ENCODE measurements at places on chromosomes 6 and 20.

- DNase-seq: no peak
Observed at GRCh38 chr6:38542031-38542430, 97.7 kb downstream of the BTBD9 start.

DNA sequence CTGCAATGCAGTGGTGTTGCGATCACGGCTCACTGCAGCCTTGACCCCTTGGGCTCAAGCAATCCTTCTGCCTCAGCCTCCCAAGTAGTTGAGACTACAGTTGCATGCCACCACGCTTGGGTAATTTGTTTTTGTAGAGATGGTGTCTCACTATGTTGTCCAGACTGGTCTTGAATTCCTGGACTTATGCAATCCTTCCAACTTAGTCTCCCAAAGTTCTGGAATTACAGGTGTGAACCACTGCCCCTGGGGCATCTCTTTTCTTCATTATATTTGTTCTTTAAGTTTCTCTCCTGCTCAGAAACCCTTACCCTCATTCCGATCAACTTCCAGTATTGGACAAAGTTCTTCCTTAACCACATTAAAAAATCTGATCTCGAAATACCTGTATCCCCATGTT lies 44.7 kb upstream of the DEK start:
- DNase-seq: no peak

GRCh38 chr6:1250489-1251197 lies 61.3 kb upstream of the FOXQ1 start:
- DNase-seq: no peak

DNA sequence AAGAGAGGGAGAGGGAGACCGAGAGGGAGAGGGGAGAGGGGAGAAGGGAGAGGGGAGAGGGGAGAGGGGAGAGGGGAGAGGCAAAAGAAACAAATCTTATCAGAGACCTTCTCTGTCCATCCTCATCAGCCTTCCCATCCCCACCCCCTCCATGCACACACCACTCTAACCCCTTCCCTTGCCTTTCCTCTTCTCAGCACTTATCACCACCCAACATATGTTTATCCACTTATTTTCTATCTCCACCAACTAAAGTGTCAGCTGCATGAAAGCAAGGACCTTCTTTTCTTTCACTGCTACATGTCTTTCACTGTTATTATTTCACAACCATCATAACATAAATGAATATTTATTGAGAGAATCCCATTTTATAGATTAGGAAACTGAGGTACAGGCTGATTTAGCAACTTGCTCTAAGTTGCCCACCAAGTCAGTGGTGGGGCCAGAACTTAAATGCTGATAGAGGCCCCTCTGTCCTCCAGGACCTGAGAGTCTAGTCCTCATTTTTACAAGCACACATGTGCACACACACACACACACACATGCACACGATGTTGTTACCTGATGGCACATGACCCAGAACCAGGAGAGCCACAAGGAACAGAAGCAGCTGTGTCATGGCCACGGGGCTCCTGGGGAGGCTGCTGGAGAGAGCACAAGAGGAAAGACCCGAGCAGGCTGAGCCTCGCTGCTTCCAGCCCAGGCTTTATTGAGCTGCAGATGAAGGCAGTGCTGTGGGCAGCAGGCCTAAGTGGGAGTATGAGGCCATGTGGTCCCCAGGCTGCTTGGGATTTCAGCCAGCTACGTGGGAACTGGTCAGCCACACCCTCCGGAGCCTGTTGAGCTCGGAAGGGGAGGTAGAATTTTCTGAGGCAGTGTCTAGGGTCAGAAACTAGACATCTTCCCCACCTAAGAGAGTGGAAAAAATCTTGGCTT lies 2.3 kb downstream of the DEFB124 start:
- no peak for DNase-seq

- DNase-seq: no peak
Observed at GRCh38 chr6:123215211-123215610, 219.2 kb downstream of the CLVS2 start.

DNA sequence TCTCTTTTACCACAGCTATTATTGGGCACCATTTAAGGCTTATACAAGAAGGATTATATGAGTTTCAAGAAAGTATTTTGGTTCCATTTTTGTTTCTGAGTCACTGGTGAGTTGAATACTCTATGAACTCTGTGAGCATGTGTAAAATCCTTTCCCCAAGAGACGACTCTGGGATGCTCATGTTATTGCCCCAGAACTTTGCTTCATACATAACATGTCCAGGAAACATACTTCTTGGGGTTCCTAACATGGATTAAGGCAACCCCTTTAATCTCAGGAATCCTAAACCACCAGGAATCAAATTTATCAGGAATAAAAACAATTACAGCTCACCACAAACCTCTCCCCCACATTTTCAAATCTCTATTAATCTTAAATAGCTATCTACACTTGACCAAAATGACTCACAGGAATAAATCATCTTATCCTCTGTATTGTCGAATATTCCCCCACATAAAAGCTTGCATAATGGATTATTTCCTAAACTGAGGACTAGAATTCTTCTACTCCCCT lies 117.5 kb upstream of the COL21A1 start:
- DNase-seq: no peak

DNA sequence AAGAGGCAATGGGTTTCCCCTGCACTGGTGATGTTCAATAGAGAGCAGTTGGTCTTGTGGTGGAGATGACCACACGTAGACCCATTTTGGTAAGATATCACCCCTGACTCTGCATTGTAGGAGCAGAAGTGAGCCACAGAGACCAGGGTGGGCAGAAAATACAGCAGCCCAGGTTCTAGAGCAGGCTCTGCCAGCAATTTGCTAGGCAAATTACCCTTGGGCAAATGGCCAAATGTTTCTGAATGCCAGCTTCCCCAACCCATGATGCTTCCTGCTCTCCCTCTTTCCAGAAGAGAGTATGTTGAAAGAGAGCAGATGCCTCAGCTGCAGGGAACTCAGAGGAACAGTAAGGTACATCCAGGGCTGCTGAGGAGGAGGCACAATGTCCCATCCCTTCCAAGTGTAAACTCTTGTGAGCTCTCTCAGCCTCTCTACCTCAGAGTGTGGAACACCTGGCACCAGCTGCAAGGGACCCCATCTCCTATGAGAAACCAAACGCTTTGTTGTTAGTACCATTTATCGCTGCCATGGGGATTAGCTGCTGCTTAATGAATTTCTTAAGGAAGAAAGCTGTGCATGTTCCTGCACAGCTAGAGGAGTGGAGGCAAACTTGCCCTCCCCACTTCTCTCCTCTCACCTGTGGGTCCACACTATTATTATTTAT lies 317.5 kb upstream of the MOCS1 start:
- no peak for DNase-seq

DNA sequence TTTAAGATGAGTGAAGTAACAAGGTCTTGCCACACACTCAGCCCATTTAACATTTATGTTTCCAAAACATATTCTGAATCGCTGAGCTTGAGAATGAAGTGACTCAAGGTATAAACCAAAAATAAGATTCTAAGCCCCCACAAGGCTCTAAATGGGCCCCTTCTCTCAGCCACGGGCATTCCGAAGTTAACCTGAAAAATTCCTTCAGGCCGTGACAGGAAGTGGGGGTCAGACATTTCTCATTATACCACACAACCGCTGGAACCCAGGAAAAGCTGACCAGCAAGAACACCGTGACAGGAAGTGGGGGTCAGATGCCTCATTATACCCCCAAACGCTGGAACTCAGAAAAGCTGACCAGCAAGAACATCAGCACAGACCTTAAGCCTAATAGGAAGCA lies 247.9 kb downstream of the ERMARD start:
- DNase-seq: no peak

GRCh38 chr6:167825332-167826229 lies 1.1 kb upstream of the AFDN start:
- DNase-seq: peak; percentile 24

- DNase-seq: no peak
Observed at GRCh38 chr20:48398506-48399449, 429.0 kb downstream of the PREX1 start.

- no peak for DNase-seq
Observed at GRCh38 chr20:5890773-5891441, 59.4 kb downstream of the TRMT6 start.

- no peak for DNase-seq
Observed at GRCh38 chr6:167330750-167331149, 5.9 kb downstream of the TTLL2 start.

DNA sequence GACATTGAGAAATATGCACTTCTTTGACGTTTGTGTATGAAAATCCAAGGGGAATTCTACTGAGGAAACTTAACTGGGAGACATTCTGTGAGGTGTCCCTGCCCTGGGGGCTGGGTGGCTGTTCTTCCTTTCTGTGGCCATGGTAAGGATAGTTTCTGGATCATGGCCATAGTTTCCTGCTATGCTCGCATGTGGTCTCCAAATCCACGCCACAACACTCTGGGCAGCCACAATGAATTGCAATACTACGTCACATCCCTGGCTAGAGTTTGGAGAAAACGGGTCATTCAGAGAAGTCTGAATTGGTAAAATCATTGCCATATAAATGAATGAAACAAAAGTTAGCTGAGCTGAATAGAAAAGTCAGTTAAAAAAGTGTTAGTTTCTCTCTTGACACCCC lies 230.6 kb downstream of the UTRN start:
- DNase-seq: no peak

DNA sequence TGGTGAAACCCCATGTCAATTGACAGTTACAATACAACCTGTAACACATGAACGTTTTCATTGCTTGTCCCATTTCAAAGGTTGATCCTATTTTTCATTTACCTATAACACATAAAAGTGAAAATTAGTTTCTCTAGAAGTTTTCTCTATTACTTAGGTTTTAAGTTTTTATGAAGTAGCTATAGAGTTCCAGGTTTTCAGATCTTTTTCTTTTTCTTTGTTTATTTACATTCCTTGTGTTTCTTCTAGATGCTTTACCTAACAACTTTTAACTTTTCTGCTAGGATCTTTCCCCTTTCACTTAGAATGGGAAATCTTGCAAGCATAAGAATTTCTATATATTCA lies 232.6 kb downstream of the PLCB1 start:
- no peak for DNase-seq

DNA sequence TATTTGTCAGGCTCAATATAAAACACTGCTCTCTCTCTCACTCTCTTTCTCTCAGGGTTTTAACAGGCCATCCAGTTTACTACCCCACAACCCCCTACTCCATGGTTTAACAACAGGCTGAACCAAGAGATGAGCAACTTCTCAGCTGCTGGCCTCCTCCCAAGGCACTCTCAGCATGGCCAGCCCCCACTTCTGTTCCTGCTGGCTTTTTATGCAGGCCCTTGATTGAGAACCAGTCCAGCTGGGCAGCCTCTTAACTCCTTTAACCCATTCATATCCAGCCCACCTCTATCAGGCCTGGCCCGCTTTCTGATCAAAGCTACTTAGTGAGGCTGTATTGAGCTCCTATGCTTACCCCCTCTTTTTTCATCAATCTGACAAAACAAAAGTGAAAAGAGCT lies 346.8 kb upstream of the POU3F2 start:
- DNase-seq: no peak

DNA sequence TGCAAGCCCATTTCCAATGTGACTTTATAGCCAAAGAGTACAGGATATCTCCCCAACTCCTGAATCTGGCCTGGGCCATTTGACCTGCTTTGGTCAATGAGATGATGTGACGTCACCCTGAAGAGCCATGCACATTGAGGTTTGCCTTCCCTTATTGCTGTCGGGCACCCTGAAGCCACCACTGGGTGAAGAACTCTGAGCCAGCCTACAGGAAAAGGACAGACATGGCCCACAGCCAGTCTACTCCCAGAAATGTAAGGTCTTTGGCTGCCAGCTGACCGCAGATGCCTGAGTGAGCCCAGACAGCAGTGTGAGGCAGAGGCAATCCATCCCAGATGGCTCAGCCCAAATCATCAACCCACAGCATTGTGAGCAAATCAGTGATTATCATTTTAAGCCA lies 3.7 kb upstream of the SYNDIG1 start:
- DNase-seq: no peak

DNA sequence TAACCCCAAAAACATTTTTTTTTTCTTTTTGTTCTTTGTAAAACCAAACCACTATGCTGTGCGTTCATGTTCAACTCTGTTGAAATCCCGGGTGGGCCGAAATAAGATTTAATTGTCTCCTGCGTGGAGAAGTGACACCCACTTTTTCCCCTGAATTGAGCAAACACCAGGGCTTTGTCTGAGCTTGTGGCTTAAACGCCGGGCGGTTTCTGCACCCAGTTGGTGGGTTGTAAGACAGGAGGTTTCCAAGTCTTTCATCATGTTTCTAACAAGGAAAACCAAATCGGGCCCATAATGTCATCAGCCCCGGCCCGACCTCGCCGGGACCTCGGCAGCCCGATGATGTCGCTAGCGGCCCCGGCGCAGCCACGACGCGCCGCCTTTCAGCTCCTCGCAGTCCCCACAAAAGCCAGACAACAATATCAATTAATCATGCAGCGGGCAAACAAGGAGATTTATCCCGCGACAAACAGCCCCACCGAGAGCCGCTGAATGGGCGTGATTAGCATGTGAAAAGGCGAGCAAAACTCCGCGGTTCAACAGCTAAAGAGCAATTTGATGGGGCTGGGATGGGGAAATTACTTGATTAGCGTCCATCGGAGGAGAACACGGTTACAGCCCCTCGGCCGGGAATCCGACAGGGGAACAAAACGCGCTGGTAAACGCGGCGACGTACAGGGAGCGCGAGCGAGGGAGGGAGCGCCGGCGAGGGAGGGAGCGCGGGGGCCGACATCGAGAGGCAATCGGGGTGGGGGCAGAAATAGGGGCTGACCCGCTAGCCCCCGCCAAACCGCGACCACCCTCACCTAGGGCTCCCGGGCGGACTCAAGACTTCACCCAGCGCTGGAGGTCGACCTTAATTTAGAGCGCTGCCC lies 5.3 kb downstream of the LINC00237 start:
- DNase-seq: no peak

- DNase-seq: no peak
Observed at GRCh38 chr6:164409309-164410009, 899.9 kb downstream of the C6orf118 start.

- DNase-seq: no peak
Observed at GRCh38 chr6:130743175-130743574, 84.0 kb upstream of the SMLR1 start.

DNA sequence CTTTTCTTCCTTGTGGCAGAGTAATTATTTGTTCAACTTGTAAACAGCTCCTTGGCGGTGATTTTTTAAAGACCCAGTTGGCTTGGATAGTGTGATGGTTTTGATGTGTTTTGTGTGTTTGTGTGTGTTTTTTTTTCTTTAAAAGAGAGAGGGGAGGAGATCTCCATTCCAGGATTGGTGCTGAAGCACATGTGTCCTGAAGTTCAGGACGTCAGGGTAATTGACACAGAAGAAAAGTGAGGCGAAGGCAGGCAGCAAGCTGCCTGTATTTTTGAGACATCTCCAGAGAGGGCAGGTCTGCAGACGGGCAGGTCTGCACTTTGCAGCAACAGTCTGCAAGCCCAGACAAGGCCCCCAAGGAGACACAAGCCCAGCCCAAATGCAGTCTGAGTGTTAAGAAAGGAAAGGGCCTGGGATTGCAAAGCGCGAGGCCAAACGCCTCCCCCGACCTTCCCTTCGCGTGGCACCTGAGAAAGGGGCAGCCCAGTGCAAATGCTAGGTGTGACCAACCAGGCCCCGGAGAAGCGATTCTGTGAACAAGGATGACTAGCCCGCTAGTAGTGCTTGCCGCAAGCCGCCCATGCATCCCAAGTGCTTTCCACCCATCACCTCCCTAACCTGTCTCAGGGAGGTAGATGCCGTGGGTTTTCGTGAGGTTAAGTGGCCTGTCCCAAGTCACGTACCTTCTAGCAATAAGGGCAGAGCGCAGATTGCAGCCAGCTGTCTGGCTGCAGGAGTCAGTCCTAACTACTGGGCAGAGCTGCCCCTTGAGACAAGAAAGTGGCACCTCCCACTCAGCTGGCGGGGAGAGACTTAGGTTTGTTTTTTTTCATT lies 230.5 kb downstream of the ZMYND8 start:
- no peak for DNase-seq
